ENCODE measurements at places on chromosomes 3 and 15.
A peak's percentile ranks its signal among the peaks of the same experiment; 100 is the strongest.

GRCh38 chr3:187746442-187747281, 1.4 kb upstream of the BCL6 start:
- no peak for DNase-seq

- no peak for DNase-seq
These were observed 230.2 kb upstream of the CD96 start for GRCh38 chr3:111311709-111312235.

DNA sequence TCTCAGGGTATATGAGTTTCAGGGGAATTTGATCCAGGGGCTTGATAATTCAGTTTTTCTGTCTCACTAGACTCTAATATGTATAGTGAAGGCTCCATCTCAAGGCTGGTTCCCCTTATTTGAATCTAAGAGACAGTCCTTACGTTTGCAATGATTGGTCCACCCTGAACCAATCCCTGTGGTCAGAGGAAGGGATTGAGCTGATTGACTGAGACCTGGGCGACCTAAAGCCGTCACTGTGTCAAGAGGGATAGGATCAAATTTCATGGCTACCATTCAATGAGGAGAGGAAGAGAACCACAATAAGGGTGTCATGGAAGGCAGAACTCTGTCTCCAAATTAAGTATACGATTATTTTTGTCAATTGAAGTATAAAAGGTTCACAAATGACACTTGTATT, 16.3 kb downstream of the NUDT16 start:
- no peak for DNase-seq

DNA sequence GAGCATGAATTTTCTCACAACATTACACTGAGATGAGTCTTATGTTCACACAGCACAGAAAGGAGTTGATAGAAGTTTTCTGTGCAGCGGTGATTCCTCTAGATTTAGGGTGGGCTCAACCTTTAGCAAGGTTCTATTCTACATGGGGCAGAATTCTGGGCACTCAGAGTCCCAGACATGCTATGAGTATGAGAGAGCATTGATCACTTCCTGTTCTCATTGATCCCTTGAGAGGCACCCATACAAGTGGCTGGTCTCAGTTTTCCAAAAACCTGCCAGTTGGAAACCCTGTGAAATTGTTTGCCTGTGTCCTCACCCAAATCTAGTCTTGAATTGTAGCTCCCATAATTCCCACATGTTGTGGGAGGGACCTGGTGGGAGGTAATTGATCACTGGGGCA, 112.5 kb upstream of the NR2F2 start:
- no peak for DNase-seq

- no peak for DNase-seq
These were observed 6.7 kb upstream of the FETUB start for GRCh38 chr3:186633481-186633880.

- DNase-seq, result no peak
These were observed 158.6 kb upstream of the COL8A1 start for GRCh38 chr3:99479768-99480167.

GRCh38 chr3:134340982-134341365, 33.3 kb downstream of the AMOTL2 start:
- no peak for DNase-seq

DNA sequence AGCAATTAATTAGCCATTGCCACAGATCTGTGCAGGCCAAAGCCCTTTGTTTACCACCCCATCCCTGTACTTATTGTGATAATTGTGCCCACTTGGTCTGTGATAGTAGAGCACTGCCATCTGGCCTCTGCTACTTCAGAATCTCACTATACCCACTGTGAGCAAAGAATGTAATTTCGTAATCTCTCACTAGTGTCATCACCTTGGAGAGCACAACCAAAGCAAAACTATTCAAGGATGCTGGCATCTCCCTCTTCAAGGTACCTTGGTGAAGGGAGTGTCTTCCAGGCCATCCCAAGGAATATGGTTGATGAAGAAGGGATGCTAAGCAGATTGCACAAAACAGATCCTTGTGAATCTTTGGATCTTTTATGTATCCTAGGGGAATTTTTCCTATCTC, 34.7 kb upstream of the NOX5 start:
- DNase-seq, result no peak

- DNase-seq, result no peak
These were observed 55.9 kb downstream of the ARHGAP31 start for GRCh38 chr3:119350114-119350513.

GRCh38 chr3:150736316-150736719, 26.7 kb downstream of the SIAH2 start:
- DNase-seq, result no peak

- DNase-seq, result no peak
These were observed 163.1 kb downstream of the ROBO1 start for GRCh38 chr3:79604681-79605080.

- peak; percentile 92 for DNase-seq
These were observed 75.8 kb downstream of the AAGAB start for GRCh38 chr15:67178569-67179210.

- DNase-seq, result no peak
These were observed 139.6 kb downstream of the GRM7 start for GRCh38 chr3:7000501-7000900.

GRCh38 chr3:138367326-138367850, 19.0 kb downstream of the MRAS start:
- no peak for DNase-seq

DNA sequence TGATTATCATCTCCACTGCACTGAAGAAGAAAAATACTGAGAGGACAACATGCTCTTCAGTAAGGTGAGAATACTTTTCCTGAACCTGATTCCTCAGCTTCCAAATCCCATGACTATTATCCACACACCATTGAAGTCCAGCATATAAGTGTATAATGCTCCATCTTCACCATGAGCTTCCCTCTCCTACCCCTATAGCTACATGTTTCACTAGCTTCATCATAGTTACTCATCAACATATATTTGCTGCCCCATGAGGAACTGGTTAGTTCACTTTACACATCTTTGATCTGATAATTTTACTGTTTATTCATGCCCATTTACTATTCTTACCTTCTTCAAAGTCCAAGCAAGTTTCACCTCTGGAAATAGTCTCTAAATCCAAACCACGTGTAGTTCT, 908.5 kb upstream of the SEMA6D start:
- no peak for DNase-seq

GRCh38 chr3:148329481-148330235, 368.0 kb upstream of the AGTR1 start:
- no peak for DNase-seq

DNA sequence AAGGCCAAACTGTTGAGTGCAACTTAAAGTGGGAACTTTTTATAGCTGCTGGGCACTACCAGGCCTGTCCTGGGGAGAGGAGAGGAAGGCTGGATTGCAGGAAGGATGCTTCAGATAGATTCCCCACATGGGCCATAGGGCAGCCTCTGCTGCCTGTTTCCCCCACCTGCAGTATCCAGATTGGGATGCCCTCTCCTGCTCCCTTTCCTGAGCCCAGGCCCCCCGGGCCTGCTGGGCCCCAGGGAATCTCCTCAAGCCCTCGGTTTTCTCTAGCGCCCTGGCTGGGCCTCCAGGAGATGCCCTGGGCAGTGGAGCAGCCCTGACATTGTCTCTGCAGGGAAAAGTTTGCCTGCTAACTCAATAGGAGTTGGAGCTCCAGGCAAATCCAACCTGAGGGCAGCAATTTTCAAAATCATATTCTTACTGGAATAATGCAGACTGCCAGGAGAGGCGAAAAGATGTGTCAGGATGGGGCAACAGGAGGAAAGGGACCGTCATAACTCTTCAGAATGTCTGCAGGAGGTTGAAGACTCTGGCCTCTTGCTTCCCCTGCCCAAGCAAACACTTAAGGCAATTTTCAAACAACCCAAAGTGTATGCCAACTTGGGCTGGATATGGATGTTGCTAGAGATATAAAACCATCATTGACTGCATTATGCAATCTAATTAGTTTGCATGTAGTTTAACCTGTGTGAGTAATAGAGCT, 4.4 kb downstream of the NR2F2 start:
- no peak for DNase-seq
